ENCODE measurements at places on chromosomes 7 and 10. TPM values are rescaled to one million over a fixed set of nuclear protein-coding genes. Genes with fewer than 3 reads are reported as not detected.

The STK17A gene
- total RNA-seq, result 9.2 TPM

The STEAP4 gene
- 4.4 TPM for total RNA-seq

The GATA3 gene
- total RNA-seq, result 26.7 TPM

The ANXA8 gene
- 0.18 TPM for total RNA-seq

The ATP5F1C gene
- 235 TPM for total RNA-seq

The AGK gene
- 37.1 TPM for total RNA-seq

The VIPR2 gene
- total RNA-seq, result 11.3 TPM

The IFIT3 gene
- total RNA-seq, result 12.9 TPM

The OR2A42 gene
- 0.06 TPM for total RNA-seq

The FKBP14 gene
- total RNA-seq, result 12.8 TPM

The CC2D2B gene
- 3.8 TPM for total RNA-seq

The KLF14 gene
- 1.2 TPM for total RNA-seq

Measured in metanephros (tissue), 2 donors.